T1000 (cell line): ENCODE measurements at places on chromosomes 3 and 15.
A peak's percentile ranks its signal among the peaks of the same experiment; 100 is the strongest.

DNA sequence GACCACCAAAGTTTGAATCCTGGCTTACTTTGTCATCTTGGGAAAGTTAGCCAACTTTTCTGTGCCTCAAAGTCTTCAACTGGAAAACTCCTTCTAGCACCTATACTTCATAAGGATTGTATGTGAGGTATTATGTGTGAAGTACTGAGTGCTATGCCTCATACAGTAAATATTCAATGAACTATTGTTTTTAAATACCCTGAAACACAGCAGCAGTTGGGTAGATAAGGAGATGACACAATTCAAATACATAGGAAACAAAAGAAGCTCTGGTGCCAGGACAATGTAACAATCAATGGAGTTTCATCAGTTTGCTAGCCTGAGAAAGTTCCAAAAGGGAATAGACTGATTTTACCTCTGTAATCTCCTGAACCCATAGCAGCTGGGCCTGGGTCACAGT is 43.3 kb downstream of the TUBGCP4 start:
- no peak for DNase-seq

GRCh38 chr3:63922491-63923199 is 10.5 kb upstream of the SCAANT1 start:
- no peak for DNase-seq

GRCh38 chr15:74037171-74038117 is 42.9 kb downstream of the PML start:
- no peak for DNase-seq

- no peak for DNase-seq
Observed at GRCh38 chr15:68897016-68897415, 33.3 kb upstream of the SPESP1 start.

DNA sequence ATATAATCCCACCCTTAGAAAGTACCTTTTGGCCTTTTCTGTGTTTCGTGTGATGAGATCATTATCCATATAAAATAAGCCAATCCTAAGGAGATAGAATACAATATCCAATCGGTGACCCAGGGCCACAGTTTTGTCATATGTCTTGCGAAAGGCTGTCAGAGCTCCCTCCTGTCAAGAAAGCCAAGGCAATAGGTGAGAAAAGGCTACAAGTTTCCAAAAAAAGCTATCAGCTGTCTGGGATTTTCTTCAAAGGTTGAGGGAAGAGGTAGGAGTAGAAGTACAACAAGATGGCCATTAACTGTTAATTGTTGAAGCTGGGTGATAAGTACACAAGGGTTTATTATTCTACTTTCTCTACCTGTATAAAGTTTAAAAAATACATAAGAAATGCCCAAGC is 4.0 kb downstream of the PSMD6 start:
- DNase-seq = no peak

DNA sequence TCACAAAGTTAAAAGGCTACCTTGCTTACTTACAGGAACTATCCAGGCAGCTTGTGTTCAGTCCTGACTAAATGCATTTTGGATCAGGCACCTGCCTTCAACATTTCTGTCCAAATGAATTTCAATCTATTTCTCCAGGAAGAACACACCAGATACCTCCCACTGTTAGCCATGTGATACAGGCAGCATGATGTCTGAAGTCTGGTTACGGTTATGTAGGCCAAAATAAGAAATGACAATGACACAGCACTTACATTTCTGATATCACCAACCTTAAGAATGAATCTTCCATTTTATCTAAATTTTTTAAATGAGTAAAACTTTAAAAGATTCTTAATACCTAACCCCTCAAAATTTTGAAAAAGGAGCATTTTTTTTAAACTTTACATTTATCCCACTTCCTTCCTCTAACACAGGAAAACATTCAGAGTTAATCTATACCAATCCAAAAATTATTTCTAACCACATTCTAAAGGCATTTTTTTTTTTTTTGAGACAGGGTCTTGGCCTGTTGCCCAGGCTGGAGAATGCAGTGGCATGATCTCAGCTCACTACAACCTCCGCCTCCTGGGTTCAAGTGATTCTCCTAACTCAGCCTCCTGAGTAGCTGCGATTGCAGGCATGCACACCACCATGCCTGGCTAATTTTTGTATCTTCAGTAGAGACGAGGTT is at the start of gene MAP4:
Gene MAP4 (minus strand): TSS at position 116 of the 673 bp plus-strand sequence. CDS start 17,556 bp downstream, outside the sequence.
- no peak for DNase-seq

DNA sequence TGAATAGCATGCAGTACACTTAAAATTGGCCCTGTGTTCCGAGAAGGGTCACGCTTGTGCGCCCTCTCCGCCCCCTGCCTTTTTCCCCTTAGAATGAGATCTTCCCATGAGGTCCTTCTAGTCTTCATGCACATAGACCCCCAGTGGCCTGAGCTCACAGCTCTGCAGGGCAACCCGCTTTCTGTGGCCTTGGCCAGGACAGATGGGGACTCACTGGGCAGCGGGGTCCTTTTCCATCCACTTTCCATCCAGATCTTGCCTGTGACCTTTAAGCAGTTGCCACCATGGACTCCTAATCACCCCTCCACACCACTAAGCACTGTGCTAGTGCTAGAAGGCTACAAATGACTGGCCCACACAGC is 244.4 kb downstream of the UACA start:
- DNase-seq = no peak

DNA sequence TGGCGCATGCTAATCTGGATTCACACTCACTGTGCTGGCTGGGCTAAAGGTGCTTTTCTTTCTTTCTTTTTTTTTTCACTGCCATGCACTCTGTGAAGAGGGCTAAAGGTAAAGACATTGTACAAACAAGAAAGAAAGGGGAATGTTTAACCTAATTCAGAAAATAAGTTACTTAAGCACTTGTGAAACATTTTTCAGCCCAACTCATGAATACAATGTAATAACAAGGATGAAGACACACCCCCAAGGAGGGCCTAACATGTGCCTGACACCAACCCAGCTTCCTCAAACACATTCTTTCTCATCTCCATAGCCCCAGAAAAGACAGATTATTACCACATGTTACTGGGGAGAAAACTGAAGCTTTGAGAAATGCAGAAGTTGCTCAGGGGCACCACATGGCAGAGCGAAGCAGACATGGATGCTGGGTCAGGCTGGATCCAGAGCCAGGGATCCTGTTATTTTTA is 5.7 kb downstream of the STIMATE start:
- DNase-seq = no peak

DNA sequence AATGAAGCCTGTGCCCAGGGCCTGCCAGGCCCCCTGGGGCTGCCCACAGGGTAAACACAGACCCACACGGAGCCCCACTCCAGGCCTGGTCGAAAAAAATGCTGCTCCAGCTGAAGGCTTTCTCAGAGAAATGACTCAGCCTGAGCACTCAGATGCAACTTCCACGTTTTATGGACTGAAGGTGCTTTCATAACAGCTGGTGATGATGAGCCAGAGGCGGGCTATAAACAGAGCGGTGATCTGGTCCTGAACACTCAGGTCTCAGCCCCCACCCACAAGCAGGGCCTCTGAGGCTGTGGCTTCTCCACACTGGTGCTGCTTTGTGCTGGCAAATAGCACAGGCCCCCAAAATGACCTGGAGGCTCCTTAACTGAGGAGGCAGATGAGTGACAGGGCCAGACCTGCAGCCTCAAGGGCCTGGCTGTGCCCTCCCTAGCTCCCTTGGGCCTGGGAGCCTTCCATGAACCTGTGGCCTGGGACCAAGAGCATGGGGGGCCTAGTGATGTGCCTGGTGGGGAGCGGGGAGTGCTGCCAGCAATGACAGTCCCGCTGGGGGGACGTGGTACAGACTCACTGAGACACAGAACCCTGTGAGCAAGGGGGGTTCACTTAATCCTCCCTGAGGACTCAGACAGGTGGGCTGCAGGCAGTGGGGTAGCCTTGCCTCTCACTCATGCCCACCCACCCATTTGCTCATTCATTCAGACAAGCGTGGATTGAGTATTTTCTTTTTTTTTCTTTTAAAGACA is 23.0 kb upstream of the FURIN start:
- peak; percentile 84 for DNase-seq

- DNase-seq = no peak
Observed at GRCh38 chr15:50259276-50259675, 6.2 kb downstream of the HDC start.

DNA sequence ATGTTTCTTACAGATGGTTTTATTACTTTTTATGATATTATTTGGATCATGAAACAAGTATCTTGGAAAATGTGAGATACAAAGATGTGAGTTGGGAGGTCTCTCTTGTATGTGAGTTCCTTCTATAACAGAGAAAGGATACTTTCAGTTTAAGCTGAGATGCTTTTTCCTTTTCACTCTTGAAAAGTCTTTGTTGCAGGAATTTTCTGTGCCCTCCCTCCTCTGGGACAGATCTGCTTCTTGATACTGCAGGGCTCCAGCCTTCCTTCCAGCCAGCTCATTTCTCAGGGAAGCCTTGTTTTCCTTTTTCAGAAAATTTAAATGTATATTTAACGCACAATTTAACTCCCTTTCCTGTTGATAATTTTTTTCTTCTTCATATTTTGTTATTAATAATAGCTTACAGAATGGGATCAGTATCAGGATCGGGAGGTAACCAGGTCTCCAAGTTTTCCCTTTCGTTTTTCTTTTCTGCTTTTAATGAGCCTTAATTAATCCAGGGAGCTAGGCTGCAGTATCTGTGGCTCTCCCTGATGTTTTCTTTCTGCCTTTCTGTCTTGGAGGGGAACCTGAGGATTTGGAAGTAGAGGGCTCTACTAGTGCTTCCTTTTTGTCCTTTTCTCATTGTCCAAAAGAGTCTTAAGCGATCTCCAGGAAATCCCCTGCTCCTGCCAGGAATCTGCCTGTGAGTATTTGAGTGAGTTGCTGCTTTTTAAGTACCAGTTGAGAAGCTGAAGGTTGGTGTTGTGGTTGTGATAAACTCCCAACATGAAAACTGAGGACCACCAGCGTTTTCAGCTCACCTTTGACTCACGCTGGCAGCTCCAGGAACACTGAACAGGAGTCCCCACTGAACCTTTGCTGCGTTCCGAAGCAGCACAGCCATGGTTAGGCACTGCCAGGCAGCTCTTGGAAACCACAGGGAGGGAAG is 105.7 kb downstream of the IGF1R start:
- no peak for DNase-seq

- no peak for DNase-seq
Observed at GRCh38 chr3:122843604-122844003, 48.7 kb downstream of the SLC49A4 start.

- no peak for DNase-seq
Observed at GRCh38 chr15:36831904-36832287, 252.5 kb downstream of the CDIN1 start.

DNA sequence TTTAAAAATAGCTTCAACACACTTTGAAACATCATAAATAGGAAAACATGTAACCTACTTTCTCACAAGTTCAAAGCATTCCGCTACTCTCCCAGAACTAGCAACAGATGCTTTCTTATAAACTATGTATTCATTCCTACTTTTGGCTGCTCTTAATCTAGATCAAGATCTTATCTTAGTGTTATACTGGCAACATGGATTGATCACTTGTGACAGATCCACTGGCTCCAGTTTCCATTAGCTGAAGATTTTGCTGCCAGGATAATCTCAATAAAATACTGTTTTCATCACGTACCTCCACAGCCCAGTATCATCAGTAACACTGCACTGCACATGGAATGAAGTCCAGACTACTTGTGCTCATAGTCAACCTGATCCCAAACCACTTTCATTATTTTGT is 491.7 kb upstream of the AGTR1 start:
- DNase-seq = no peak
